Activated T-helper 17 cell treated with anti-CD3 and anti-CD28 coated beads, Interleukin-2, amount 50 U/mL, for 72 hours (primary cell): ENCODE measurements at places on chromosomes 2 and 18. TPM values are rescaled to one million over a fixed set of nuclear protein-coding genes. Genes with fewer than 3 reads are reported as not detected.

DNA sequence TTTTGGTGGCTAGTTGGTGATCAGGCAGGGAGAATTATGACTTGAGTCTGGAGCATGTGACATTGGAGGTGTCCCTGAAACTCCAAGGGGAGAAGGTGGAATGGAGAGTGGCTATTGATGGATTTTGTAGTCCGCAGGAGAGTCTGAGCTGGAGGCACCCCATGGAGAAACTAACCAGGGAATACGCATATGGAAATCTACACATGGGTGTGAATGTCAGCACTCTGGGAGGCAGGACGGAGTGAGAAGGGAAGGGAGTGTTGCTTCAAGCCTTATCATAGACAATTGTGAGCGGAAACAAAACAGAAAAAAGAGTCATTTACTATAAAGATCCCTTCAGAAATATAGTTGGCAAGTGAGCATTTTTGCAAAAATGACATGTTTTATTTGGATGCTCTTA lies 667 bp upstream of the SCYGR4 start:
- ATAC-seq = no peak

DNA sequence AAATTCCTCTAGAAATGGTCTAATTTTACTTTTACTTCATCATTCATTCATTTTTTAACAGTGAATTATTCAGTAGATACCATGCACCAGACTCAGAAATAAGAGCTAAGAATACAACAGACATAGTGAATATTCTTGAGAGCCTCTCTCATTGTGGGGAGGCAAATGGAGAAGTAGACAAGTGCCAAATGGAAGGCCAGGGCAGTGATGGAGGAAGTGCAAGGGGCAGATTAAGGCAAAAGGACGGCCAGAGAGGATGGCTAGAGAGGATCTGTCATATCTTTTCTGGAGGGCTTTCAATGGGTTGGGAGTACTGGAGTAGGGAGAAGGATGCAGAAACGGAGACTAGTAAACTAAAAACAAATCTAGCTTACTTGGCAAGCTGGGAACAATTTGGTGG lies 19.0 kb upstream of the RMDN2 start:
- no peak for ATAC-seq

GRCh38 chr18:28018351-28018750 lies 158.6 kb downstream of the CDH2 start:
- no peak for ATAC-seq

- no peak for ATAC-seq
These were observed 207.5 kb upstream of the ST6GAL2 start for GRCh38 chr2:107093426-107093957.

DNA sequence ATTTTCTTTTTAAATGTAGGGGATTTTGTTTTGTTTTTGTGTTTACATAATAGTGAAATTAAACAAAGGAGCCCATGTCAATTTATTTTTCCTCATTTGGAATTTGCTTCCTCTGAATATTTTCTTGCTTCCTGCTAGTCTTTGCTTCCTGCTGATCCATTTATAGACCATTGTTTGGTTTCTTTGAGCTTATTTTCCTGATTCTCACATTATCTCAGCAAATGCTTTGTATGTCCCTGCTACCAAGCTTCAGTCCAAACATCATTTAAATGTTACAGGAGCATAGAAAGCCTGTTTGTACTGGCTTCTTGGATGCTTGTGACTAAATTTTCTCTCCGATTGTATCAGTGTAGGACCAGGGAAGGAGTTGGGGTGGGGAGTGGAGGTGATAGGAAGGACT lies 127.3 kb upstream of the IL1R2 start:
- ATAC-seq = no peak

DNA sequence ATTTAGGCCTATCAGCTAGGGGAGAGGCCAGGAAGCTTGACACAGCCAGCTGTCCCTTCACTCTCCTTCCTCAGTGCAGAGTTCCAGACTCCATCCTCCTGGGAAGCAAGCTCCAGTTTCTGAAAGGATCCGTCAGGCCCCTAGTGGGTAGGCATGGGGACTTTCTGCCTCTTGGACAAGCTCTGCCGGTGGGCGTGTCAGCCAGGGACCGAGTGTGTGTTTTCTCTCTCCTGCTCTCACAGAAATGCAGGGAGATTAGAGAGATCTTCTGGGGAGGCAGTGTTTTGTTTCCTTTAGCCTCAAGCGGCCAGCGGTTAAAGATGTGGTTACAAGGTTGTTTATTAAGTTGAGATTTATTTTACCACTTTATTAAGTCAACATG lies 29.9 kb upstream of the OTOS start:
- ATAC-seq = no peak

GRCh38 chr18:62690236-62690815 lies 25.0 kb upstream of the PHLPP1 start:
- ATAC-seq = no peak

- ATAC-seq = no peak
These were observed 11.6 kb upstream of the SCN2A start for GRCh38 chr2:165227571-165227970.

GRCh38 chr2:27033253-27033852 lies 588 bp downstream of the TMEM214 start:
- no peak for ATAC-seq

DNA sequence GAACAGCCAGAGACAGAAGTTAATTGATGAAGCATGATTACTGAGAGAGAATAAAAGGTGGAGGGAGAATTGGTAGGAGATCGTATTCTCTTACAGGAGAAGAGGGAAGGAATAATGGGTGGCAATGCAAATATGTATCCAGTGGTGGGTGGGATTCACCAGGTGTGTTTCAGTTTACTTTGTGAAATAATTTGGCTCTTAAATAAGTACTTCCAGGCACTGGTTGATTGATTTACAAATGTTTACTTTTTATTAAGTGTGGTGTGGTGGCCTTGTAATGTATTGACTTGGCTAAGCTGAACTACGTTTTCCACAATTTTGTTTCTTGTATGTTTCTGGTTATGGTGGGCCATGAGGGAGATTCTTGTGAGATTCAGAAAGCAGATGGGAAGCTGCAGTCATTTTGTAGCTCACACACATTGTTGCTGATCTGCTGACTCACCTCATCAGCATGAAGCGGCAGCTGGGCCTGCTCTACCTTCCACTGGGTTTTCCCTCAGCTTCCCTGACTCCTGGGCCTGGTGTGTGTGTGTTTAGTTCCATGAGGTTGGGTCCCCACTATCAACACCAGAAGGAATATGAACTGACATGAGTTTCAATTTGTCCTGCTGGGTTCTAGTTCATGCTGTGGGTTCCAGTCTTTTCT lies 32.6 kb downstream of the MYL12B start:
- no peak for ATAC-seq

DNA sequence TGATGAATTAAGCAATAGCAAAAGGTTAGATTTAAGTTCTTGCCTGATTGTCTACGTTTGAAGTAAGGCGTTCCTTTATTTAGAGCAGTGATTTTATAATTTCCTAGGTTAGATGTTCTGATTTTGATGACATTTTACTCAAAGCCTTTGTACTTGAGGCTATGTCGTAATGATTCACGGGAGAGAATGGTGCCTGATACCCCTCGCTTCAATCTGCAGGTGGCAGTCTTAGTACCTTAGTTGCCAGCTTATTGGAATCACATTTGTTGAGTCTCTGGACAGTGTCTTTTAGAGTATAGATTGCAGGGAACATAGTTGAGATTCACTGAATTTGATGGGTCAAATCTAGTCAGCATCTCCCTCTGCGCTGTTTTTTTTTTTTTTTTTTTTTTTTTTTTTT lies 89.5 kb downstream of the BIRC6 start:
- no peak for ATAC-seq

DNA sequence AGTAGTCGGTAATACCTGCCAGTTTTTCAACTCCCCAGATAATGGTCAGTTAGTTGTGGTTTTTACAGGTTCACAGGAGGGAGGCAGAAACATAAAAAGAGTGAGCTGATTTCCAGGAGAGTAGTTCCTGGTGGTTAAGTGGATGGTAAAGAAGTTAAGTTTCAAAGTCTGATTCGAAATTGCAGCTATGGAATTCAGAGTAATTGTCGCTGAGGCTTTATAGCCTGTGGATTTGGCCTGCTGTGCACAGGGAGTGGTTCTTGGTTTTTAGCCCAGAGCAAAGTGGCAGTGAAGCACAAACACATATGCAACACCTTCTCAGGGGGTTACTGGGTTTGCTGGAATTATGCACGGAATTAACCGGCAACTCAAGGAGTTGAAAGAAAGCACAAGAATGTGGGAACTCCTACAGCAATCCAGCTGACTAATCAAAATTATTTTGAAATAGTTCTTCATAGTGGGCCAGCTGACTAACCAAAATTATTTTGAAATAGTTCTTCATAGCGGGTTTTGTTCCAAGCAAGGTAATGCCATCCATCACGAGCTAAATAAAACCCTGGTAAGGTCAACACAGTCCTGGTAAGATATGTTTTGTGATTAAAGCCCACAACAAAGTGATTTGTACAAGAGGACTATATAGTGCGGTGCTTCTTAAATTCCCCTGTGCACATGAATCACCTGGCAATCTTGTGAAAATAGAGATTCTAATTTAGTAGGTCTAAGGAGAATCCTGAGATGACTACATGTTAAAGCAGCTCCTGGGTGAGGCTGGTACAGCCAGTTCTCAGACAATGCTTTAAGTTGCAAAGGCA lies 94.4 kb downstream of the SGPP2 start:
- ATAC-seq = peak; percentile 7

DNA sequence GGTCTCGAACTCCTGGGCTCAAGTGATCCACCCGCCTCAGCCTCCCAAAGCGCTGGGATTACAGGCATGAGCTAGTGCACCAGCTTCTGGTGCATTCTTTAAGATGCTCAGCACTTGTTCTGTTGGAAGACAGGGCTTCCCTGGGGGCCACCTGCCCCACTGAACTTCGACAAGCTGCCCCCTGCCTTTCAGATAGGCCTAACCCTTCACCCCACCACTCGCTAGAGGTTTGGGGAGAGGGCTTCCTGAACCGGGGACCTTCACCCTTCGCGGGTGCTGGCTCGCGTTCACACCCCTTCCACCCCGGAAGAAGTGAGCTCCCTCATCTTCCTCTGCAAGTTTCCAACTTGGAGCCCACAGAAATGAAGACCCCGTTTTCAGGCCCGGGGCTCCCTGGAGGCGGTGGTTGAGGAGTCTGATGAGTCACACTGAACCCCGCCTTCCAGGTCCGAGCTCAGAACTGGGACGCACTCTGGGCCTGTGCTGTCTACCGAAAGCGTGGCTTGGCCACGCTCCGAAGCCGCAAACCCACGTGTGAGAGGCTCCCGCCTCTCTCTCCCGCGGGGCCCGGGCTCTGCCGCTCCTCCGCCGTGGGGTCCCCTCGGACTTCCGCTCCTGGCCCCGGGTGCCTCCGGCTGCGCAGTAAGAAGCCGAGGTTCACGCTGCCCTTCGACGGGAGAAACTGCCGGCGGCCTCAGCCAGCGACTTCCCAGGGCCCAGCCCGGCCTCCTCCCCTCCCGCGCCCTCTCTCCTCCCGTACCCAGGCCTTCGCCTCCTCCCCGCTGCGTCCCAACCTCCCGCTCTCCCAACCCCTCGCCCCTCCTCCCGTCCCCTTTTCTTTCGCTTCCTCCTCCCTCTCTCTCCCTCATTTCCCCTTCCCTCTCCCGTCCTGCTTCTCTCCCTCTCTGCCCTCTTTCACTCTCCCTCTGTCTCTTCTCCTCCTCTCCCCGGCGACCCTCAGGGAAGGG lies 47.5 kb upstream of the SP3 start:
- ATAC-seq = peak; percentile 64

Gene SPHKAP
- total RNA-seq = not detected

Gene FRZB
- not detected for total RNA-seq

Gene IL1RN
- total RNA-seq = 32.8 TPM
